CD4-positive, alpha-beta T cell treated with Interferon gamma for 1 hour (primary cell): ENCODE measurements at places on chromosomes 1 and 21.

- DNase-seq = no peak
Observed at GRCh38 chr1:227766653-227767277, 31.5 kb downstream of the SNAP47 start.

DNA sequence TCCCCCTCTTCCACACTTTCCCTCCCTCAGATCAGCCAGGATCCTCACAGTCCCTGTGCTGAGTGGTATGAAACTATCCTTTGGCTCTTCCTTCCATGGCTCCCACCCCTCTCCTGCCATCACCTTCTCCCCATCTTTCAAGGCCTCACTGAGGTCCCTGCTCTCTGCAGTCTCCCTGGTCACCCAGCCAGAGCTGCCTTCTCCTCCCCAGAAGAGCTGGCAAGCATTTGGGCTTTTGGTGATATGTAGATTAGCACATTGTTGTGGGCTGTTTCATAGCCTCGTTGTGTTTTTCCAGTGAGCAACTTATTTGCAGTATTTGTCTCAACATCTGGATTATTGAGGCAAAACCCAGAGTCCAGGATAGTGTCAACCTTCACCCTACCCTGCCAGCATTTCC is 2.2 kb downstream of the CSF1 start:
- DNase-seq = no peak

GRCh38 chr1:30908696-30909364 is at the start of gene SDC3:
Gene SDC3 (minus strand): TSS chr1:30908758. CDS start chr1:30908586, 172 bp downstream.
- no peak for DNase-seq

- DNase-seq = no peak
Observed at GRCh38 chr1:159914252-159915018, 10.9 kb downstream of the TAGLN2 start.

- DNase-seq = no peak
Observed at GRCh38 chr1:192552760-192553191, 22.8 kb upstream of the RGS1 start.

GRCh38 chr1:57474137-57474750 is 50.4 kb upstream of the DAB1 start:
- DNase-seq = no peak

GRCh38 chr1:211939876-211940468 is 95.4 kb downstream of the INTS7 start:
- no peak for DNase-seq

DNA sequence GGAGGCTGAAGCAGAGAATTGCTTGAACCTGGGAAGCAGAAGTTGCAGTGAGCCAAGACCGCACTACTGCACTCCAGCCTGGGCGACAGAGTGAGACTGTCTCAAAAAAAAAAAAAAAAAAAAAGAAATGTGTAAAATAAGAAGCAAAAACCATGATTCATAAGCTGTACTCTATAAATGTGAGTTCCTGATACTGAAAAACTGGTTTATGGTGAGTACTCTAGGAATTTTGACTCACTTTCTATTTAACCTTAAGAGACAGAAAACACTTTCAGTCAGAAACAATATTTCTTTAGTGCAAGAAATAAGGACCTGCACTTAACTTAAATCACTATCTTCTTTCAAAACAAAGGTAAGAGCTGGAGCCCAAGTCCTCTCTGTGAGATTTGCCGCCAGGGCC is 19.9 kb upstream of the POU2F1 start:
- DNase-seq = no peak

DNA sequence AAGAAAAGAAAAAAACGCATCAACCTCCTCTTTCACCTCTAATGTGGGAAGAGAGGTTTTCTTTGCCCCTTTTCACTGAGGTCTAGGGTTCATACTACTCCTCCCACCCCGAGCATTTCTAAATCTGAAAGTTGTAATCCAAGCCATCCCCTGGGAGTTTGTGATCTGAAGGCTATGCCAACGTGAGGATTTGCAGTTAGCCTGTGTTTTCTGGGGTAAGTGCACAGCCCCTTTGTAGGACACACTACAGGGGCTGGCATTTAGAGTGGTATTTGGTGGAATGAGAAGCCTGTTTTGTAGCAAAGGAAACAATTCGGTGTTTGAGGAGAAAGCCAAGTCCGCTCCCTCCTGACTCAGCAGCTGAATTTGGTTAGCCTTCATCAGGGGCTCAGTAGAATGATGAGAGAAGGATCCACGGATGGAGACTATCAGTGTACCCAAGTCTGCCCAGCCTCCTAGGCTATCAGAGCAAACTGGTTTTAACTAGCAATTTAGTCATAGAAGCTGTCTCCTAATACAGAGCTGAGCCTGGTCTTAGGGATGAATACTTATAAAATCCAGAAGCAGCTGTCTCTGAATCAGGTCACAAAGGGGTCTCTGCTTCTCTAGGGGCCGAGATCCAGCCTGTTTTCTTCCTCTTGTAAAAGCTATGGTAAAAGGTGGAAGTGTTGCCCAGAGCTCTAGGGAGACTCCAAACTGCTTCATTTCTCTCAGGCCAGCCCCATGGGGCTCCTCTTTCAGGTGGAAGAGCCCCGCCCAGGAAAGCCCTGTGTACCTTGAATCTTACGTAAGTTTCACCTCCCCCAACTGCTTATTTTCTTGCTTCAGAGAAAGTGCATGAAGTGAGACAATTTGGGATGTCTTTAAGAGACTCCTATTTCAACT is 2.1 kb downstream of the PCP4L1 start:
- DNase-seq = no peak

GRCh38 chr1:185719021-185719420 is 15.2 kb upstream of the HMCN1 start:
- DNase-seq = no peak

GRCh38 chr1:38547321-38547720 is 312.3 kb downstream of the RRAGC start:
- DNase-seq = no peak

GRCh38 chr1:17588048-17588871 is 48.8 kb downstream of the ARHGEF10L start:
- DNase-seq = no peak

DNA sequence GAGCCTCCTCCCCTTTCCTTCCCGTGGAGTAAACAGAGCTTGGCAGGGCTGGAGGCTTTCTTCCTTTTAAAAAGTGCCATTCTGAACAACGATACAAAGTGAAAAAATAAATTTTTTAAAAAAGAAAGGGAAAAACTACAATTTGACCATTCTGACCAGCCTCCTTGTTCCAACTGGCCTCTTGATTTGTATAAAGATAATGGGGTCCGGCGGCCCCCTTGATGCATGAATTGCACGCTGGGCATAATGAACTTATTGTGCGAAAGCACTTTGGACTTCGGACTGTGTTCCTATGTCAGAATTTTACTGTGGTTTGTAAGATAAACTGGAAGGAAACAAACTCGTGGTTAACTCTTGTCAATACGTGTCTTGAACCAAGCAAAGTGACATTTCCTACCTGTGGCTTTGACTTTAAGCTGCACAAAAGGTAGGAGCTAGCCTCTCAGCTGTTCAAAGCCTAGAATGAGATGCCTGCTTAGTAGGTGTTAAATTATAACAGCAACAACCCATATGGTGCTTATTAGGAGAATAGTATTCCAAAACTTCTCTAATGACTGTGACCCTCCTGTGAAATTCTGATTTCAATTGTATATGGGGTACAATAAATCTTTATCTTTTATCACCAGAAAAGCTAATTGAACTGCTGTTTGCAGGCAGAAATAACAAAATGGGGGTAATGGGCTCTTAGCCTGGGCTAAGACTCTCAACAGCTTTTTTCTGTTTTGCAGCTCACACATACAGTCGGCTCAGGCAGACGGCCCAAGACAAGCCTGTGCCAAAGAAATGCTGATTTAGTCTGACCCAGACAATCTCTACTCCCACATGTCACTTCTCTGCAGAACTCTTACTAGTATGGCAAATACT is 9.3 kb downstream of the IRF2BP2 start:
- DNase-seq = no peak
